KG1 (cell line): ENCODE measurements at places on chromosomes 3 and 15.

DNA sequence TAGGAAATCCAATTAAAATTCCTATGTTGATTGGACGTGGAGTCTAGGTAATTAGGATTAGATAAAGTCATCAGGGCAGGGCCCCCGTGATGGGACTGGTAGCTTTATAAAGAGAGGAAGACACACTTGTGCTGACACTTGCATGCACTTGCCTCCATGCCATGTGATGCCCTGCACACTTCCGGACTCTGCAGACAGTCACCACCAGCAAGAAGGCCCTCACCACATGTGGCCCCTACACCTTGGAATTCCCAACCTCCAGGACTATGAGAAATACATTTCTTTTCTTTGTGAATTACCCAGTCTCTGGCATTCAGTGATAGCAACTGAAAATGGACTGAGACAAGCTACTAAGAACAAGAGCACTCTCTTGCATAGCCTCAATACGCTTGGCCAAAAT is 90.6 kb downstream of the CRYGS start:
- DNase-seq: no peak

DNA sequence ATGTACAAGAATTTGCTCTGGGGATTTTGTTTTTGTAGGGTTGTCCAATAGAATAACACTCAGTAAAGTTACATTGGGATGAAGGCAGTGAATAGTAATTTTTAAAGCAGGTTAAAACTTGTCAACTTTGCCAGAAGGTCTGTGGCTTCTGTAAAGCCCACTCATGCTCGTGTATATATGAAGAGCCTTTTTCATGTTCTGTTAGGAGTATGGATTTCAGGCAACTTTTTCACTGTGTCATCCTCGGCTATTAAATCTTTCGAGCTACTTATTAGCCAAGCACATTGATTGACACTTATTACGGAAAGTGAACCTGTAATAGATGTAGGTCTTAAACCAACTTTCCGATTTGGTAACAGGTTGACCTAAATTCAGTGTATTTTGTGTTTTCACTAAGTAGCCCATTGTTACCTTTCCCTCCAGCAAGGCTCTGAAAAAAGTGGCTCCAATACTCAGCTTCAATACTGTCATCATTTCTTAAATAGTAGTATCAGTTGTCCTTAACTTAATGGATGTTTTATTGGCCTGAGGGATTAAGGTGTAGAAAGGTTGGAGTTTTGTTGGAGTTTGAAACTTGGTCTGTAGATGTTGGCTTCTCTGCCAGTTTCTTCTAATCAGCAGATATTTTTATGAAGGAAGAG is 1.7 kb downstream of the PAK2 start:
- peak; percentile 14 for DNase-seq

DNA sequence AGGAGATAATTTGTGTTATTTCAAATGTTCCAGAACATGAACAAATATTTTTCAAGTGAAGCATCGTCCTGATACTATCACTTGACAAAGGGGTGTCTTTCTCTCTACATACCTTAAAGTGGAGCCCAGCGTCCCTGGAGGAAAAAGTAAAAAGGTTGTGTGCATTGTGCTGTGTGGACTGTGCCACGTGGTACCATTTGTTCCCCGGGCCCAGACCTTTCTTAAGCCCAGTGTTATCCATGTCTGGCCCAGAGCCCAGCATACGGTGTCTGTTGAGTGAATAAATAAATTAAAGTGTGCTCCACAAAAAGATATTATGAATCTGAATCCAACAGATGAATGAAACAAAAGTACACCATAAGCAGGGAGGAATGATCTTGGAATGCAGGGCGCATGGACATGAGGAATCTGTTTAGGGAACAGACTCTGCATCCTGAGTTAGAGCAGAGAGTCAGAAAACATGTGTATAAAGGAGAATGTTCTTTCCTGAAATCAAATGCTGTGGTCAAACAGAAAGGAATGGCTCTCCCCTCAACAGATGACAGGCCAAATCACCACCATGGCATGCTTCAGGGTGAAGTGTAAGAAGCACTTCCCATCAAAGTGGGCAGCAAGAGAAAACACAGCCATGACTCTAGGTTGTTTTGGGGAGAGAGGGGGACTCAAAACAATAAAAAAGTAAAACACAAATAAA is 8.1 kb upstream of the PRSS50 start:
- no peak for DNase-seq

GRCh38 chr3:105704726-105705410 is 163.9 kb downstream of the CBLB start:
- no peak for DNase-seq

DNA sequence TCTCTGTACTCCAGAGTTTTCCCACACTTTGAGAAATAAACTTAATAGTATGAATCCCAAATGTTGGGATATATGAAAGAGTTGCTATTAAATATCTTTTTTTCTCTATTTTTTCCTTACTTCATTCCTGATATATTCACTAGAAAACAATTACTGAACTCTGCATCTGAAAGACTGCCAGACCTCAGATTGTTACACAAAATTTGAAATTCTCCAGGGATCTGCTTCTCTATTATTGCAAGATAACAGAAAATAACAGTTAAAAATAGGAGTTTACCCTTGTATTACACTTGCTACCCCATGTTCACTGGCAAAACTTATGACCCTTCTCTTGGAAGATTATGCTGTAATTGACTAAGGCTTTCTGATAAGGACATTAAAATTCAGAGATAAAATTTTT is 11.7 kb upstream of the P3H2 start:
- DNase-seq: no peak

DNA sequence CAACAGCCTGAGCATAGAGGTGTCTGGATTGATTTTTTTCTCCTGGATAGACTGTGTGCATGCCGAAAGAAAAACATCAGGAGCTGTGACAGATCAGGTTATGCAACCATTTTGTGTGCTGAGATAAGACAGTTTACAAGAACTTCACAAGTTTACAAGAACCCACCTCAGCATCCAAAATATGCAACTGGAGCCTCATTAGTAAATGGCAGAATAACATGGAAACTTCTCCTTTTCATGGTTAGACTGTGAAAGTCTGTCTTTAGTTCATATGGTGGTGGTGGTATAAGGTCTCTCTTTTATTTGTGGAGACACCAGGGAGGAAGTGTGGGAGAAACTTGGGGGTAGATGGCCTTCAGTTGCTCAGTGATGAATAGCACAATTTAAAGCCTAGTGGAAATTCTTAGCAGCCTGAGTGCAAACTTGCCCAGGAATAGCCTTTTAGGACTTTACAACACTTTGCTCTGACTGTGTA is 3.7 kb upstream of the ZNF609 start:
- peak; percentile 32 for DNase-seq

DNA sequence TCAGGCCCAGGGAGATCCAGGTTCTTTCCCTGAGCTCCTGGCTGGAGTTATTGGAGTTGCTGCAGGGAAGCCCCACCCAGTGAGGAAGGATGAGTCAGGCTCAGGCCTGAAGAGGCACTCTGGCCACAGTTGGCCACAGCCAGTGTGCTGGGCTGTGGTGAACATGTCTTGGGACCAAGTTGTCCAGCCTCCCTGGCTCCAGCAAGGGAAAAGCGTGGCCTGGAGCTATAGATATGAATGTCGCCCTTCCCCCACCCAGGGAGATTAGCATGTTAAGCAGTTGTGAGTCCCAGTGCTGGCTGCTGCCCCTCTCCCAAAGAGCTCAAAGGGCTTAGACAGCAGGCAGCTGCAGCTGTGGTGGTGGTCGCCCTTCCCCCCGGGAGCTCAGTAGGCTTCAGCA is 963.2 kb downstream of the ROBO2 start:
- DNase-seq: no peak
